Calu3 (cell line): ENCODE measurements at places on chromosomes 5 and 9. TPM values are rescaled to one million over a fixed set of nuclear protein-coding genes. Genes with fewer than 3 reads are reported as not detected.

OR1J2 gene
- total RNA-seq, result not detected in 2 replicates

PCDHB11 gene
- 0.83 and 0.85 TPM in 2 replicates for total RNA-seq

DNA sequence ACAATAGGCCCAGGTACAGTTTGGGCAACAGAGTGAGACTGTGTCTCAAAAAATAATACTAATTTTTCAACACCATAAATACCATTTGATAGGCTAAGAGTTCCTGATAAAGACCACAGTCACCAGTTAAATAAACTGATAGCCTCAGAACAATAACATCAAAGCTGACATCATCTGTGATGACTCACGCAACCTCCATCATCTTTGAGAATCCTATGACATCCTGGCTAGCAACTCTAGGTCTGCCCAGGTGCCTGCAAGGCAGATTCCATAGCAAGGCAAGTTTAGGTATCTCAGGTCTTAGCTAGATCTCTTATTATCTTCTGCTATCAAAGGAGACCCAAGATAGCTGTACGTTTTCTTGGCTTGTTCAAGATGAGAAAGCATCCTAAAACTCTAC, 30.5 kb upstream of the UBAP2 start:
- no peak for DNase-seq

CYFIP2 gene
- 37.8 and 38.8 TPM in 2 replicates for total RNA-seq

DNA sequence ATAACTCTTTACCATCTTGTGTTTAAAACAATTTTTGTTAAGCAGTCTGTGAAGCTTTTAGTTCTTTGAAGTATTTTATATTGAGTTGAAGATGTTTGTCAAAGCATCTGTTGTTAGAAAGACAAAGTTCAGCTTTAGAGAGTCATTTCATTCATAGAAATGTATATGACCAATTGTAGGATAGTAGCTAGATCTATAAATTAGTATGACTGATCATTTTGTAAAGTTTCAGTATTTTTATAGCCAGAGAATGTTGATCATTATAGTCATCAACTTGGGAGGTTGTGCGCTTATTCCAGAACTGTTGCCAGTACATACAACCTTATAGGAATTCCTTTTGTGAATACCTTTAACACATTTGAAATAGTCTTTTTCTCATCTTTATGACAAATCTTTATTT, 5.2 kb downstream of the NIPBL start:
- DNase-seq, result no peak

GRCh38 chr5:25025831-25026230, 381.1 kb upstream of the CDH10 start:
- DNase-seq, result no peak

DNA sequence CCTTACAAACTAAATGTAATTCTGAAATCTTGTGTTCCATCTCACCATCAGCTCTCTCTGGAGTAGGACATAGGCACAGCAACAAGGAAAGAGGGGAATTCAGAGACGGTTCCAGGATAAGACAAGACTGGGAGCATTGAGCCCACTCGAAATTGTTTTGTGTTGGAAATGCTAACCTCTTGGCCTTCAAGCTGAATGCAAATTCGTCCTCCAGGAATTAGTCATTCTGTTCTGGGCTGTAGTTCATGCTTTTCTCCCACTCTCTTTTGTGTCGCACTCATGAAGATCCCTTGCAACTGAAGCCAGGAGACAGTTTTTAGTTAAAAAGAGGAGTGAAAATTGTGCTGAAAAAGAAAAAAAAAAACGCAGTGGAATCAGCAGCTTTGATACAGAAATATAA, 121.7 kb upstream of the SEMA6A start:
- no peak for DNase-seq

- no peak for DNase-seq
These were observed 286.1 kb upstream of the IRX1 start for GRCh38 chr5:3309538-3309937.
